Fibroblast of skin of abdomen (primary cell): ENCODE measurements at places on chromosomes 3 and 15.
A peak's percentile ranks its signal among the peaks of the same experiment; 100 is the strongest.

DNA sequence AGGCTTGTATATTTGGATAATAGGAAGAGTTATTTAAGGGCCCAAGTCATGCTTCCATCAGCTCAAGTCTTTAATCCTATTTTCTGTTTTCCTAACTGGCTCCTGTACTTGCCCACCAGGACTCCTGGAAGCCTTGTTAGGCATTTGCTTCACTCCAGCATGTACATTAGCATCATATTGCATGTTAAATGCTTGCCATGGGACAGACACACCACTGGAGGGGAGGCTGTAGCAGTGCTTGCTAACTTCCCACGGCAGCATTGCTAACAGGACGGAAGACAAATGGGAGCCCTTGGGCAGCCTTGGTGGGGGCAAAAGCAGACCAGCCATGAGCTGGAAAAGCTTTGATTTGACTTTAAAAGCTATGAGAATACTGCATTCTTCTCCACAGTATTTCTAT, 6.1 kb downstream of the TMOD2 start:
- DNase-seq: no peak

- no peak for DNase-seq
Measured at GRCh38 chr3:171898192-171898591, 55.0 kb downstream of the TMEM212 start.

DNA sequence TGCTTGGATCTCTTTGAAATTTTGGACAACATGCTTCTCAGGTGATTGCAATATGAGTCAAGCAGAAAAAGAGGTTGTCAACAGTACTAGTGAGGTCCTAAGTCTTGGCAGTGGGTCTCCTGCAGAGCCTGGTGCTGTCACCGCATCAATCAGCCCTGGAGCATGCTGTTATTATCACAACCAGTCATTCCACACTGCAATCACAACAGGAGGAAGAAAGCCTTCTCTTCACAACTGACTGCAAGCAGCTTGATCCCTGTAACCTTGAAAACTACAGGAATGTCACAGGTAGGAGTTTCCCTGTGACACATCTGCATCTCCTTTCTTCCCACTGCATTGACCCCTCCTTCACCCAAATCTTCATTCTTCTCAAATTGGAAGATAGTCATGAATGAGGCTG, 451.1 kb upstream of the ATP11B start:
- DNase-seq: no peak

DNA sequence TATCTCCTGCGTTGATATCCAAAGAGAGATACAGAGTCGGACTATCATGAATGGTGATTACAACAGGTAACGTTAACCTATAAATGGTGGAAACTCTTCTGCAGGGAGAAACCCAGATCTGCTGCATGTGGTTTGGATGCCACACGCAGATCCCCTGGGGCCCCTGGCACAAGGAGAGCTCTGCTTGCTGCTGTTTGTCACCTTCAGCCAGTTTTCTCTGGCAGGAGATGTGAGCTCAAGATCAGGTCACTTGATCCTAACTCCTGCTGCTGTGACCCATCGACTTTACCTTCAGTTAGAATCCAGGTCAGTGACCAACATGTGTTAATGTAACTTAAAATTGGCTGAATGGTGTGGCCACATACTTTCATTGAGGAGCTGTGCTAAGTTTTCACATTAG, 23.8 kb upstream of the GPR171 start:
- DNase-seq: no peak

DNA sequence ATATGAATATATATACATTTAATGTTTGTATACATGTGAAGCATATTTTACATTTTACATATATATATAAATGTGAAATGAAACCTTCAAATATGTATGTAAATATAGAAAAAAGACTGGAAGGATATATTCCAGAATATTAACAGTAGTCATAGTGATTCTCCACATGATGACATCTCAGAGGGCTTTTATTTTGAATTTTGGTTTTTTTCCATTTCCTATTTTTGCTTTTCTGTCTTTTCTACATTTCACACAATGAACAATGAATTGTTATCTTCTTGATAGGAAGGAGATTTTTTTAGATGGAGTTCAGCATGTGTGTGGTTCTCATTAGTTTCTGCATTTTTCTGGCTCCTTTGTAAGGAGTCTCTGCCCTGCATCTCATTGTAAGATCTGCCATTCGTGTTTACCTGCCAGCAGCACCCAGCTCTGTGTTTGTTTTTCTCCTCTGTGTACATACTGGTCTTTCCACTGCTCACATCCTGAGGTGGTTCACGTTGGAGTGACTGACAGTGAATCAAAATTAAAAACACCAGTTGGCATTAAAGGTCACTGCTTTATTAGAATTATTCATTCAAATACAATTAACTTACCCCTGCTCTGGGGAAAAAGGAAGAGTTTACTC, 425.3 kb upstream of the MDFIC2 start:
- no peak for DNase-seq

- DNase-seq: no peak
Measured at GRCh38 chr3:11713171-11713570, 69.5 kb upstream of the VGLL4 start.

DNA sequence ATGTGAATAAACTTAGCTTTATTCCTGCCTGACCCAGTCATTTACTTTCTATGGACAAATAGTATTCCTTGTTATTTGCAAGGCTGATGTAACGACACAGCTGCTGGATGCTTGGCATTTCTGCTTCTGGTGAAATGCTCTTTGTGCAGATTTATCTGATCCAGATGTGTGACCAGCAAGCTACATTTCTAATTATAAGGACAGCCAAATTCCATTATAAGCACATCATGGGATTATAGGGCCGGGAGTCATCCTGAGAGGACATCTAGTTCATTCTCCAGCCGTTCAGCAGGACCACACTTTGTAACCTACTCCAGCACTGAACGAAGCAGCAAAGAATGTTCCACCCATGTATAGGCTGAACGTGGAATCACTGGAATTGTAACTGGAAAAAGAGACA, 42.9 kb downstream of the FNDC3B start:
- DNase-seq: peak; percentile 99

GRCh38 chr15:43763819-43764446, 12.8 kb downstream of the ELL3 start:
- DNase-seq: no peak

GRCh38 chr3:40045051-40045450, 235.6 kb downstream of the MYRIP start:
- peak; percentile 25 for DNase-seq

DNA sequence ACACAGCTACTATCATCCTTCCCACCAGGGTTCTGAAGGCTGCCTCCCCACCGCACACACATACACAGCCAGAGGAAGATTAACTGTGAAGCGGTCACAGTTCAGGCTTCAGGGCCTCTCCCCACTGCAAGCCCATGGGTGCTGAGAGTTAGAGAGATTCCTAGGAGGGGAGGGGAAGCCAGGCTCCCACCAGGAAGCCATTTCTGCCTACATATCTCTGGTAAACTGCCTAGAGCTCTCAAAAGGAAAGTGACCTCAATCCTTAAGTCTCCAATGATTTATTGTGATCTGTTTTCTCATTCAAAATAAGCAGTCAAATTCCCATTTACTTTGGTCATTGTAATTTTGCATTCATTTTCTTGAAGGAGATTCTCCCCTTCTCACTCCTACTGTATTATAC, 141.0 kb upstream of the BNIP2 start:
- no peak for DNase-seq
